OCI-LY7 (cell line): ENCODE measurements at places on chromosomes 7 and 10. TPM values are rescaled to one million over a fixed set of nuclear protein-coding genes. Genes with fewer than 3 reads are reported as not detected.

DNA sequence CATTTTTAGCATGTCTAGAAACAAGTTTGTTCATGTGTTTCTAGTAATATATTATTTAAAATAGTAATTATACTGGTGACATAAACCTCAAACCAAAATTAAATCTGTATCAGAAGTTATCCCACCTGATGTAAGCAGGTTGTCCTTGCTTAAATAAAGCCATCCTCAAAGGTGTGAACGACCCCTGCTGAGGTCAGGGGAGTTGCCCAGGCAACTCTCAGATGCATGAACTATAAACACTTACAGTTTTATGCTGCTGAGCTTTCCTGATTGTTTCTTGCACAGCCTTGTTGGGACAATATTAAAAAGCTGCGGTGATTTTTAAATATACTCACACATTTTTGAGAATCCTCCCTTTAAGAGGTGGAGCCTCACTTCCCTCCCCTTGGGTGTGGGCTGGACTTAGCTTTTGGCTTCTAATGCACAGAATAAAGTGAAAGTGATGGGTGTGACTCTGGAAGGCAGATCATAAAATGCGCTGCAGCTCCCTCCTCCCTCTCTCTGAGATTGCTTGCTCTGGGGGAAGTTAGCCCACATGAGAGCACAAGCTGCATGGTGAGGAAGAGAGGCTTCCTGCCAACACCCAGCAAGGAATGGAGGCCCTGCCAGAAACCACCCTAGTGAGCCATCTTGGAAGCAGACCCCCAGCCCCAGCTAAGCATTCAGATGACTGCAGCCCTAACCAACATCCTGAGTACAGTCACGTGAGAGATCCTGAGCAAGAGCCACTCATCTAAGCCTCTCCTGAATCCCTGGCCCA is 152.7 kb downstream of the SKIDA1 start:
- peak; percentile 27 for DNase-seq

DNA sequence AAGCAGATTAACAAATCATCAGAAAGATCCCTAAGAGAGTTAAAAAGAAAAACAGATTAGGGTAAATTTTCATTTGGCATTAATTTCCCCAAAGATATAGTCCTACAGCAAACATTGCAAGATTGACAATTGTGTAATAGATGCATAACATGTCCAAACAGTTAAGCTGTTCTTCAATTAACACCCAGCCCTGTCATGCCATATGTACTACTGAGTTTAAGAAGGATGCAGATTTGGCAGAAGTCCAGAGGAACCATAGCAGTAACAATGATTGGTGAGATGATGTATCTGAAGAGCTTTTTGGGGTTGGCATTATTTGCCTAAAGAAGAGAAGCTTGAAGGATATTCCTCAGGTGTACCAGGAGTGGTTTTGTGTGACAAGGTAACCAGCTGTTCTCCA is 287.6 kb downstream of the LRMDA start:
- no peak for DNase-seq

DNA sequence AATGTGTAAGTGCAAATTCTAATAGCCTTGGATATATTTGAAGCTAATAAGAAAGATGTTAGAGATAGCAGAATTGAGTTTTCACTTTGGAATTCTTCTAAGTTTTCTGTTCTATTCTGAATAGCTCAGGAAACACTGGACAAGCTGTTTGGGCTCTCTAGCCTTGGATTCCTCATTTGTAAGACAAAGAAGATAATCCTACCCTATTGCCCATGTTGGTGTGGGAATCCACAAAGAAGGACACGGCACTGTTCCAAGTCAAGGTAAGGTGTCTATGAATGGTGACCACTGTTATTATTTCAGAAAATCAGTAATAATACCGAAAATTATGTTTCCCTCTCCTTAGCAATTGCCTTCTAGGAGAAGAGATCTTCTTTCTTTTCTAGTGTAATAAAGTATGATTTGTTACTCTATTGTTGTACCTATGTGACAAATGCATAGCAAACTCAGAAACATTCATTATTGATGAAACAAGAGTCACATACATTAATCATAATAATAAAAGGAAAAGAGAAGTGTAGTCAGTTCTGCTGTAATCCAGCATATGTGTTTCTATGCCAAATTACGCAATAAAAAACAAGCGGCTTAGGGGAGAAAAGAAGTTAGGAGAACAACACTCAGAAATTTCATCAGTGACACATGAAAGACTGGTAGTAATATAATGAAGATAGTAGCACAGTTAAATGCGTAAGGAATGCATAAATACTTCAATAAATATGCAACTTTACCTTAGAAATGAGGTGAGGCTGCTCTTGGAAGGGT is 1012.3 kb upstream of the PHF14 start:
- DNase-seq, result no peak

GRCh38 chr7:96380111-96380512 is 58.2 kb upstream of the SLC25A13 start:
- no peak for DNase-seq

DNA sequence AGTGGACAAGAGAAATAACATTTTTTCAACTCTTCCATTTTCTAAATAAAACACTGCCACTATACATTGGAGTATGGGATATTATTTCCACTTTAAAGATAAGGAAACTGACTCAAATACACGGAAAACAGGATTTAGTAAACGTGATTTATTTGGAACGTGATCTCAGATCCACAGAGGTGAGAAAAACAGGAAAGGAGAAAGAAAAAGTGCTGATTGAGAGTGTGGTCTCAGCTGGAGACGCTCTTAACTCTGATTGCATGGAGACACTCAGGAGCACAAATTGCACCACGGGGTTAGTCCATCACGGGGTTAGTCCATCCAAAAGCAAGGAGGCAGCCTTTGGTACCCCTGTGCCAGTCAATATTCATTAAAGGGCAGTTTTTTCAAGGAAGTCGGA is 142.5 kb downstream of the GNAT3 start:
- DNase-seq, result no peak

GIMAP6 gene
- not detected in 2 replicates for total RNA-seq

CYP3A4 gene
- total RNA-seq, result not detected in 2 replicates

DNA sequence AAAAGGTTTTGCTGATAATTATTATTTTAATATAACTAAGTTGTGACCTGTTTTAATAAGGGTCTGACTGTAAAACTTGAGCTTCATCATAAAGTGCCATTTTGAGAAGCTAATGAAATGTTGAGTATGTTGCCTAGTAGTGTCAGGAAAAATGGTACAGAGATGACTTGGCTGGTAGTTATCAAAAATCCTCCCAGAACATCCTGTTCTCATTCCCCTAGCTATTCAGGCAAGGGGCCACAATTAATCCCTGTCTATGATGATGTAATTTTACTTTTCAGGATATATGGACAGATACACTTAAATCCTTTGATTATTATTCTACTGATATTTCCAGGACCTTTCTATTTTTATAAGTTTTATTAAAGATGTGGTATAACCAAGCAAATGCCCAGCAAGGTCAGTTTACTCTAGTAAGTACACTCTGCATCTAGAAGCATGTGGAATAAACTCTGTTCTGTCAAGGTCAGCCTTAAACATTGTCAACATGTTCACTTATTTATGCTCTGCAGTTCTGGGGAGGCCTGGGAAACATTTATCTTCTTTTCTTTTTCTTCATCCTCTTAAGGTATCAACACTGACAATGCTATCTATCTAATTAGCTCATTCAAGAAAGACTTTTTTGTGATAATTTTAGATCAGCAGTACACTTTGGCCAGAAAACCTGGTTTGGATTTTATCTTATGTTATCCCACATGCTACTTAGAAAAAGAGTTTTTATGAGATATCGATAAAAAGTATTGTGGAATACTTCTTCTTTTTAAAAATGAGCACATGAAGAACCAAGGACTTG is 32.1 kb downstream of the BTRC start:
- DNase-seq, result no peak

DNA sequence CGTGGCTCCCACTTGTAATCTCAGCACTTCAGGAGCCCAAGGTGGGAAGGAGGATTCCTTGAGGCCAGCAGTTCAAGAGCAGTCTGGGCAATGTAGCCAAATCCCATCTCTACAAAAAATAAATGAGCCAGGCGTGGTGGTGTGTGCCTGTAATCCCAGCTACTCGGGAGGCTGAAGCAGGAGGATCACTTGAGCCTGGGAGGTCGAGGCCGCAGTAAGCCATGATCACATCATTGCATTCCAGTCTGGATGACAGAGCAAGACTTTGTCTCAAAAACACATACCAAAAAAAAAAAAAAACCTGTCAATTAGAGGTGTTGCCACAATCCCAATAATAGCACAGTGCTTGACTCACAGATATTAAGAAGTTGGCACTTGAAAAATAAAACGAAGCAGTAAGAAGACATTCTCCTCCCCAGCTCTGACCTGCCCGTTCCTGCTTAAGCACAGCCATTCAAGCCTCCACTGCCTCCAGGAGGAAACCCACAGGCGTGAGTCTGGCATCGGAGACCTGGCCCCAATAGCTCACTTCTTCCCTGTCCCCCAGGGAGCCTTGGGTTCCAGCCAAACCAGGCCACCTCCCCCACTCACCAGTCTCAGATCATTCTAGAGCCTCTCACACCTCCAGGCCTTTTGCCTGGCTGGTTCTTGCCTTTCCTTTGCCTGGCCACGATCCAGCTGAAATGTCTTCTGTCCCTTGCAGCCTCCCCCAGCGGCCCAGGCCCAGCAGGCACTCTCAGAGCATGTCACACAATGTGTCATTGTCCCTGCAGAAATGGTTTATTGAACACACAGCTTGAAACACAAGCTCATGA is 45.3 kb upstream of the GTF2I start:
- no peak for DNase-seq

GRCh38 chr7:75559355-75559975 is 67.3 kb downstream of the SPDYE5 start:
- DNase-seq, result no peak

DNA sequence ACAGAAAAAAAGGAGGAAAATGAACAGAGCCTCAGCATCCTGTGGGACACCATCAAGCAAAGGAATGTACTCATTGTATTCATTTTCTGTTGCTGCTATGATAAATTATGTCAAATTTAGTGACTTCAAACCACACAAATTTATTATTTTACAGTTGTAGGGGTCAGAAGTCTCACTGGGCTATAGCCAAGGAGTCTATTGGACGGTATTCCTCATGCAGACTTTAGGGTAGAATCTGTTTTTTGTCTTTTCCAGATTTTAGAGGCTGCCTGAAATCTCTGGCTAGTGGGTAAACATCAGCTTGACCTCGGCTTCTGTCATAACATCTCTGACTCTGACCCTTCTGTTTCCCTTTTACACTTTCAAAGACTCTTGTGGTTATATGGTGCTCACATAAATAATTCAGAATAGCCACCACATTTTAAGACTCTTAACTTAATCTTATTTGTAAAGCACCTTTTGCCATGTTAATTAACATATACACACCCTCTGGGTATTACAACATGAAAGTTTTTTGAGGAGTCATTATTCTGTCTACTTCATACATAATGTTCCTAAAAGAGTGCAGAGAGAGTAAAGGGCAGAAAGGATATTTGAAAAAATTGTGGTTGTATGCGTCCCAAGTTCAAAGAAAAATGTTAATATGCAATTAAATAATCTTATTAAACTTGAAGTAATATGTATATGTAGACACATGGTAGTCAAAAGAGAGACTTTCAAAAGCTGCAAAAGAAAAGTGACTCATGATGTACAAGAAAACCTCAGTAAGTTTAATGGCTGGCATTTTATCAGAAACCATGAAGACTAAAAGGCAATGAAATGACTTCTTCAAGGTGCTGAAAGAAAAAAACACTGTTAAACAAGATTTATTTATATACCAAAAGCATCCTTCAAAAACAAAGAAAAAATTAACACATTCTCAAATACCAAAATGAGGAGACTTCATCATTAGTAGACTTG is 70.8 kb upstream of the MEOX2 start:
- no peak for DNase-seq

- peak; percentile 56 for DNase-seq
Measured at GRCh38 chr7:91165006-91165845, 99.0 kb upstream of the FZD1 start.

PBLD gene
- 5.9 and 8.0 TPM in 2 replicates for total RNA-seq

GHRHR gene
- total RNA-seq, result not detected in 2 replicates

DNA sequence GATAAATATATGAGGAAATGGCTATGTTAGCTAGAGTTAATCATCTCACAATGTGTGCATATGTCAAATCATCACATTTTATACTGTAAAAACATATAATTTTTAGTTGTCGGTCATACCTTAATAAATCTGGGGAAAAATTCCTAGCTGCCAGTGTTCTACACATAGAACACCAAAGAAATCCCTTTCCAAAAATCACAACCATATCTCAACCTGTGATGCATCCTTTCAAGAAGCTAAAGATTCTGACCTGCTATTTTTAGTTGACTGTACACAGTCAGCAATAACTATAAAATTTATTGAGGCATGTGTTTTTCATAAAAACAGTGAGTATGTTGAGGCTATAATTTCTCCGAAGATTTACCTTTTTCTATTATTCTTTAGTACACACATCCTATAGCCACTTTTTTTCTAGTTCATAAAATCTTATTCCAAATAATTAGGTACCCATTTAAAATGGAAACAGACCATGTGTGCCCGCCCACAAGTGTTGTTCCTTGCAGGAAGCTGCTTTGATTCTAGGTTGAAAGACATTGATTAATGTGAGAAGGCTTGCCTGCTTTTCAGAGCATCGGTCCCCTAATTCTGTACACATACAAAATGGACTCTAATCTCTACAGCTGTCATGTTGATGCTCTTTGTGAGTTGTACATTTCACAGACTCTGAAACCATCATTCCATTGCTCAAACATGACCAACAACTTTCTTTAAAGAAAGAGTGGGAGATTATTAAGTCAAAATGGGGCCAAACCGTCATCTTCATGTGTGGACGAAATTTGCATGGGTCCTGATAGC is 117.5 kb upstream of the LRRN3 start:
- DNase-seq, result no peak

PNLIP gene
- total RNA-seq, result not detected in 2 replicates

DNA sequence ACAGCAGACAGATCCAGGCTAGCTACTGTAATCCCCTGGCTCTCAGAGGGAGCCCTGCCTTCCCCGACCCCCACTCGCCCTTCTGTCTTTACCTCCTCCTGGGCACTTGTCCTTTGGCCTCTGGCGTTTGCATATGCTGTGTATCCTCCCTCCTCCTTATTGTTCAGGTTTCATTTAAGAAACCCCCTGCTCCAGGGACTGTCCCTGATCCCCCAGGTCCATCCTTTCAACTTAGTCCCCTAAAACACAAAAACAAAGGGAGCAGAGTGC is 25.7 kb downstream of the GRID1 start:
- DNase-seq, result no peak

GRCh38 chr10:113987805-113988204 is 55.9 kb upstream of the ADRB1 start:
- DNase-seq, result no peak

- DNase-seq, result peak; percentile 55
Measured at GRCh38 chr10:11612021-11613001, 861 bp upstream of the USP6NL start.

GRCh38 chr10:52308251-52309031 is 5.6 kb upstream of the DKK1 start:
- peak; percentile 43 for DNase-seq

- no peak for DNase-seq
Measured at GRCh38 chr7:4931943-4932342, 27.0 kb downstream of the MMD2 start.

GRCh38 chr7:123824754-123825067 is 20.3 kb upstream of the HYAL4 start:
- DNase-seq, result no peak

DNA sequence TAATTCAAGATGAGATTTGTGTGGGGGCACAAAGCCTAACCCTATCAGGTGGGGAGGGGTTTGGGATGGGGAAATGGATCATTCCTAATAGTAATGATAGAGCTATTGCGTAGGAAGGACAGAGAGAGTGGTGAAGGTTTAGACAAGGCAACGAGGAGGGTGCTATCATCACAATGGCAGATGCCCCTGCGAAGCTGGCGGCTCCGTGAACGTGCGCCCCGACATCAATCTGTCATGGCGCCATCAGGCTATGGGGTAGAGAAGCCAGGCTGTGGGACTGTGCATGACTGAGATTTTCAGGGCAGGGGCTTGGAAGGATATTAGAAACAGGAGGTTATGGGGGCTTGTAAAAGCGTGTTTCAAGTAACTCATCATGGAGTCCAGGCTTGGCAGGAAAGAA is 157.6 kb downstream of the ITGA8 start:
- DNase-seq, result no peak
